ENCODE measurements at places on chromosomes 7 and 10.

DNA sequence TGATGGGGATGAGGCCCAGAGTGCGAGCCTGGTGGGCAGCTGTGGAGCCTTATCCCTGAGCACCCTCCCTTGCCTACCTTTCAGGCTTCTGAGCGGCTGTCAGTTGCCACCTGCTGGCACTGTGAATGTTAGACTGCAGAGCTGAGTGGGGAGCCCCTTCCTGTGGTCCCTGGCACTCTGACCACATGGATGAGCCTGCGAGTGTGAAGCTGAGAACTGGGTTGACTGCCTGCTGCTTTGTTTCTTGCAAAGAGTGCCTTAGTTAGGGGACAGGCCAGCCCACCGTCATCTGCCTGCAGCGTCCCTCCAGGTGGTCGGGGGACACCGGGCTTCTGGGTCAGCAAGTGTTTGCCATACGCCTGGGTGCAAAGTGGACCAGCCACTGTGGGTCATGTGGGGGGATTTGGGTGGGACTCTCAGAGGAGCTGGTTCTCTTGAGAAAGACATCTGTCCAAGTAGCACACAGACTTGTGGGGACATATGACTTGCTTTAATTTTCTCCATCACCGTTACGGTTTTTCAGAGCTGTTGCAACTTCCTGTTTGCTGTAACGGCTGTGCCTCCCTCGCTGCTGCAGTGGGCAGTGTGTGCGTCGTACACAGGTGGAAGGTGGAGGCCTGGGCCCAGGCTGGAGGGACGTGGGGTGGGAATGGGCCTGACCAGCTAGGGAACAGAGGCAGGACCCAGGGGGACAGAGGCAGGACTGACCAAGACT lies 13.7 kb downstream of the INPP5A start:
- peak; percentile 23 for DNase-seq

DNA sequence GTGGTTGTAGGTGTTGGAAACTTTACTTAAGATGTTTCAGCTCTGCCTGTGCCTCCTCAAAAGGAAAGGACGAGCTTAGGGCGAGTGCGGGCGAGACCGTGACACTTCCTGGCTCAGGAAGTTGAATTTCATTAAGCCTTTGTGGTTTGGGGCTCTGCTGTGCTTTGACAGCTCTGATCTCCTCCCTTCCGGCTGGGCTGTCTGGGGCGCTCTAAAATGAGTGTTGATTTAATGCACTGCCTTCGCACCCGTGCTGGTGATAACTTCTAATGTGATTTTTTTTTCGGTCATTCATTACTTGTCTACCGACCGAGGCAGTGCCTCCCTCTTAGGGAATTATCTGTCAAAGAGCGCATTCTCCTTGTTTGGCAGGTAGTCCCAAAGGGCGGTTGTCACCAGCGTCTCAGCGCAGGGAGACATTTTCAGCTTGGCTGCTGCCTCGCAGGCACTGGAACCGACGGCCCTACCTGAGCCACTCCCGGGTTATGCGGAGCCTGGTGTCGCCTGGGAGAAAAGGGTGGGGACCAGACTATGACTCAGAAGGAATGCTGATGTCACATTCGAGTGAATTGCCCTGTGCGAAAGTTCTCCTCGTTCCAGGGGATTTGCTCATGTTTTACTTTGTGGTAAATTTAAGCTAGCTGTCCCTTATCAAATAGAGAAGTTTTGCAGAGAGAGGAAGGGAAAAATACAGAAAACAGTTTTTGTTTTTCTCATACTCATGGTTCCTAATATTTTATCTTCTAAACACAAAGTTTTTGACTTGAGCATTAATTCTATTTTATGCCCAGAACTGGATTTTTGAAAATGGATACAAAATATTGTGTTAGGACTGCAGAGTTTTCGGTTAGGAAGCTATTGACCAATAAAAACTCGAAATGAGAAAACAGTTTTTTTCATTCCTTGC lies 920 bp downstream of the TES start:
- peak; percentile 68 for DNase-seq

DNA sequence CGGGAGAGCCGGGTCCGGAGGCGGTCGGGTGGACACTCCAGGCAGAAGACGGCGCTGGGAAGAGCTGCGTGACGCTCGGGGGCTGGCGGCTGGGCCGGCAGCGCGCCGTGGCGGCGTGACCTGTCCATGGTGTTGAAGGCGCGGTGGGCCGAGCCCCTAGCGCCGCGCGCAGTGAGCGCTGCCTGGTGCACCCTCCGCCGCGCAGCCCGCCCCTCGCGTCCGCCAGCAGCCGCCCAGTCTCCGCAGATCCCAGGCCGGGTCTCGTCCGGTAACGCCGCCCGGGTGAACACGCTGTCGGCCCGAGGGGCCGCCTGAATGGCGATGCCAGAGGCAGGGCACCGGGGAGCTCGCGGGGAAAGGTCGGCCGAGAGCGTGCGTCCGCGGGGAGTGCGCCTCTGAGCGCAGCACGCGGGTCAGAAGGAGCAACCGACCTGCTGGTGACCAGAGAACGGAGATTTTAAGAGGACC lies 657 bp upstream of the TMEM178B start:
- peak; percentile 83 for DNase-seq

DNA sequence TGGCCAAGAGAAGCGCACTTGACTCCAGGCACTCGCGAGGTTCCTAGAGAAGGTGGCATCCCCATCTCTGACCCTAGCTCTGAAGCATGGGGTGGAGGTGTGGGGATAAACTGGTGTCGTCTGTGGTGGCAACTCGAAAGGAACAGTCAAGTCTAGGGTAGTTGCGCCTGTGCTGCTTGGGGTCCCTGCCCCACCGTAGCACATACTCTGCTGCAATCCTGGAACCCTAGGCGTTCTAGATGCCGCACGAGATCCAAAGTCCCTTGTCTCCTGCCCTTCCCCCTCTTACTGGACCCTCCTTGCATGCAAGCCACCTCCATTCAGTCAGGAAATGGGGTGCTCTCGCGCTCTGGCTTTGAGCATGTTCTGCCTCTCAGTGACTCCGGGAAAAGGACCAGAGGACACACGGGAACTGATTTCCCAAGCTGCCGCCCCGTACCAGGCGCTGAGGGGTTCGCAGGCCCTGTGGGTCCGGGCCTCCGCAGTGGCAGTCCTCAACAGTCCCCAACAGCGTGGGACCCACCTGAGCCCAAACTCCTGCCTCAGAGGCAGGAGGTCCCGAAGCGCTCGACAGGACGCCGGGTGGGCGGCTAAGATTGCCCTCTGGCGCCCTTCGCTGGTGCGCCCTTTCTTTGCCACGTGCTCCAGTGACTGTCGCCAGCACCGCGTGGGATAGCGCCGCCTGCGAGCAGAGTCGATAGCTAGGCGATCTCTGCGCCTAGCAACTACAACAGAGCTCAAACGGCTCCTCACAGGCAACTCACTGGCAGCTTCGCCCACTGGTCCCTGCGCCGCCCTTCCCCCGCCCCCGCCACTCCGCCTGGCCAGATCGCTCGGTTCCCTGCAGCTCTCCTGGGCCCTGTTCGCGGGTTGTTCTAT lies 452.0 kb downstream of the REEP3 start:
- no peak for DNase-seq

- no peak for DNase-seq
Measured at GRCh38 chr7:143256325-143256724, 6.9 kb upstream of the GSTK1 start.

GRCh38 chr10:93615576-93616235 lies 3.4 kb downstream of the PDE6C start:
- DNase-seq = no peak

- DNase-seq = no peak
Measured at GRCh38 chr10:420154-421121, 269.0 kb downstream of the DIP2C start.

- no peak for DNase-seq
Measured at GRCh38 chr10:112631501-112632400, 184.7 kb downstream of the VTI1A start.

Data from SK-N-SH (cell line).